ENCODE measurements at places on chromosomes 6 and 20.

GRCh38 chr6:128114164-128114563 lies 213.3 kb upstream of the THEMIS start:
- DNase-seq, result no peak

- DNase-seq, result peak; percentile 43
Observed at GRCh38 chr6:149060985-149061760, 256.3 kb upstream of the TAB2 start.

- no peak for DNase-seq
Observed at GRCh38 chr20:58233881-58234528, 5.6 kb upstream of the ANKRD60 start.

- DNase-seq, result no peak
Observed at GRCh38 chr6:89597988-89598387, 40.6 kb downstream of the LYRM2 start.

GRCh38 chr20:50358971-50359370 lies 151.2 kb upstream of the PTPN1 start:
- DNase-seq, result no peak

GRCh38 chr6:78810146-78810545 lies 57.2 kb upstream of the IRAK1BP1 start:
- no peak for DNase-seq

GRCh38 chr6:31579119-31579505 lies 3.1 kb downstream of the LTB start:
- DNase-seq, result no peak

DNA sequence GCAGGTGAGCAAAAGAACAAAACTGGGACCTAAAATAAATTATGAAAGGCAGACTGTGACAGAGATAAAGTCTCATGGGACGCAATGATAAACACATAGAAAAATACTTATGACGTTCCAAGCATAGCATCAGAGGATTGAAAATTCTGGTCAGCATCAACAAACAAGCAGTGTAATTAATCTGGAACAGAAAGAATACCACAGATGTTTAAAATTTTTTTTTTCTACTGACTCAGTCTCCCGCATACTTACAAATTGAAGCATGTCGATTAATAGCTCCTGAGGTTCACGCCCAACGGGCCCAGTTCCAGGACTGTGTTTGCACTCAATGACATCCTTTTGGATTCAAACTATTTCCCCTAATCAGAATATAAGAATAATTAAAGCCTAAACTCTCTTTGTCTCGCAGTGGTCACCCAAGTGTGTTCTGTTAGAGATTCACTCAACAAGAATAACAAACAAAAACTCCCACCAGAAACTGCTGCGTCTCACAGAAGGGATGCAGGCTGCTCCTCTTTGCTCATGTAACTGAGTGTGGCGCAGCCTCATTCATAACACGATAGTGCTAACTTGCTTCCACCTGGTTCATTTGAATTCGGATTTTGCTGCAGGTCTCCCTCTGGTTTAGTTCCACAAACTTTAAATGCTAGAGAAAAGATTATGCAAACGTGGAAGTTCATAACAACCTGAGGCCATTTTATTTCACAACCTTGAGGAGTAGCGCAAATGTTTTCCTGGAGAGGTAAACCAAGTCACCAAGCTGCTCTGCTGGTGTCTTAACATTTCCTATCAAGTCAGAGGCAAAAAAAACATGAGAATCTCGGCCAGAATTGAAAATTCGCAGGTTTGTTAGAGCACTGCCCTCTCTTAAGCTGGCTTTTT lies 69.0 kb upstream of the CITED2 start:
- no peak for DNase-seq

Data from NCI-H187 (cell line).